A172 (cell line): ENCODE measurements at places on chromosomes 5 and 9.
A peak's percentile ranks its signal among the peaks of the same experiment; 100 is the strongest.

DNA sequence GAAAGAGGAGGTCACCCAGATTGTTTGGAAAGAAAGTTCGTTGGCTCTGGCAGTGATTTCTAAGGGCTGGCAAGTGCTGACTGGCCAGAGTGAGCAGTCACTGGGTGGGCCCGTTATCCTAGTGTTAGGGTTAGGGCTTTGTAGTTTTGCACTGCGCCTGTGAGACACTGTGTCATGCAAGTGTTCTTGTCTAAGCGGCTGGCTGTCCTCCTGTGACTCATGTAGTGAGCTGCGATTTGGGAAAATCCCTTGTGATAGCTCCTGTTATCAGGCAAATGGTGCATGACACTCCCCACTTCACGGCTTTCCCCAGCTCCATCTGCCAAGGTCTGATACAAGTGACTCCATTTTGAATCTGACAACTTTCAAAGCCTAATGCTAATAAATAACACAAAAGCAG is 526.0 kb upstream of the ADAMTS16 start:
- DNase-seq, result peak; percentile 58

GRCh38 chr5:124960266-124960665 is 213.8 kb upstream of the ZNF608 start:
- no peak for DNase-seq

DNA sequence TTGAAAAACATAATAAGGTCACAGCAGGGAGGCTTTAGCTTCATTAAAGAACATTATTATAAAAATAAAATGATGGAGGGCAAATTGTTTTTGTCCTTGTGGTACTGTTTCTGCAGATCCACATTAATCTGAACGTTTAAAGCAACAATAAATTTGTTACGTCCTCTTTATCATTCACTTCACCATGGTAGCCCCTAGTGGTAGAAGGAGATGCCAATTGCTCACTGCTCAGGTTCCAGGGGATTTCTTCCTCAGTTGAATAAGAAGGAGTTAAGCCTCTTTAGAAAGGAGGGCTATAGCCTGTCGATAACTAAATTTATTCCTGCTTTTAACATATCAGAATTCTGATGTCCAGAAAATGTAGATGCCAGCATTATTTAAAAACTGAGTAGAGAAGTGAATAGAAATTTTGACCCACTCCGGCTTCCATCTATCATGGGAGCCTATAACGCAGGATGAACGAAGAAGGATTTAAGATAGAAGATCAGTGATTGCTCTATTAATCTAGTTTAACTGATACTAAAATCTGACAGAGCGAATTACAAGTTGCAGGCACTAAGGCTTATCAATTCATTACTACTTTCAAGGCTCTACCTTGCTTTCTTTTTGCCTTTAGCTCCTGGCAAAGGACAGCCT is 692.3 kb downstream of the PTPRD start:
- DNase-seq, result no peak

DNA sequence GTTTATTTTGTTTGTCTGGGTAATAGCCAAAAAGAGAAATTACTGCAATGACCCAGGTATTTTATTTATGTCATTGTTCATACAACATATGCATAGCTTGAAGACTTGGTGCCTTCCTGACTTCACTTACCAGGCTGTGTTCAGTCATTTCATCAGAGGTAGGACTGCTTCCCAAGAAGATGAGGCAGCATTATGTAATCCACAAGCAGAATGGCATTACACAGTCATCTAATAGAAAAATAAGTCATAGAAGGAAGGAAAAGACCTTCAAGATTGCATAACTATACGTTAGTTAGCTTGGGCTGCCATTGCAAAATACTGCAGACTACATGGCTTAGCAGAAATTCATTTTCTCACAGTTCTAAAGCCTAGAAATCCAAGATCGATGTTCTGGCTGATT is 167.5 kb downstream of the NMUR2 start:
- no peak for DNase-seq

- no peak for DNase-seq
Observed at GRCh38 chr5:38257308-38258041, 884 bp upstream of the EGFLAM start.
